Muscle of leg (tissue), 16 donors: ENCODE measurements at places on chromosomes 2 and 18. TPM values are rescaled to one million over a fixed set of nuclear protein-coding genes. Genes with fewer than 3 reads are reported as not detected.

Gene ZNF532
- total RNA-seq: 46.2 TPM

Gene KIF5C
- 0.66 TPM for total RNA-seq

Gene ANO7
- total RNA-seq: 0.35 TPM

Gene DPY30
- 47.5 TPM for total RNA-seq

Gene FOXD4L1
- 0.13 TPM for total RNA-seq

Gene ABCB11
- total RNA-seq: 0.04 TPM

Gene UGP2
- total RNA-seq: 291 TPM

Gene COL5A2
- 787 TPM for total RNA-seq

Gene LIMS4
- total RNA-seq: 3.8 TPM

Gene LRRC30
- 6.5 TPM for total RNA-seq

Gene DTNA
- 74.7 TPM for total RNA-seq

Gene MARCHF4
- total RNA-seq: not detected

Gene WDR7
- 18.1 TPM for total RNA-seq

Gene ANKRD30BL
- 0.22 TPM for total RNA-seq

Gene RNF125
- total RNA-seq: 7.3 TPM

Gene NAGK
- total RNA-seq: 67.6 TPM

Gene WDCP
- 11.3 TPM for total RNA-seq

Gene NR4A2
- 1.0 TPM for total RNA-seq

Gene INPP5D
- 4.3 TPM for total RNA-seq

Gene GALNT14
- total RNA-seq: 1.5 TPM
